K562 (cell line): ENCODE measurements at places on chromosomes 5 and 9. TPM values are rescaled to one million over a fixed set of nuclear protein-coding genes. Genes with fewer than 3 reads are reported as not detected.

URM1 gene
- polyA plus RNA-seq = 72.1 and 81.3 TPM in 2 replicates

NKD2 gene
- 0.09 TPM in 1 of 2 replicates, not detected in the other for polyA plus RNA-seq

GRCh38 chr5:119168401-119168800, 97.5 kb downstream of the DMXL1 start:
- no peaks in the 10 kb centered on the region for H3K4me1 ChIP-seq
- no peak for DNase-seq
- no peak overlapping the region for H3K27ac ChIP-seq
- H3K27me3 ChIP-seq = no peaks in the 10 kb centered on the region
- H3K4me3 ChIP-seq = no peak overlapping the region

PCDHA7 gene
- not detected in 2 replicates for polyA plus RNA-seq

OR1J2 gene
- polyA plus RNA-seq = not detected in 2 replicates

DNA sequence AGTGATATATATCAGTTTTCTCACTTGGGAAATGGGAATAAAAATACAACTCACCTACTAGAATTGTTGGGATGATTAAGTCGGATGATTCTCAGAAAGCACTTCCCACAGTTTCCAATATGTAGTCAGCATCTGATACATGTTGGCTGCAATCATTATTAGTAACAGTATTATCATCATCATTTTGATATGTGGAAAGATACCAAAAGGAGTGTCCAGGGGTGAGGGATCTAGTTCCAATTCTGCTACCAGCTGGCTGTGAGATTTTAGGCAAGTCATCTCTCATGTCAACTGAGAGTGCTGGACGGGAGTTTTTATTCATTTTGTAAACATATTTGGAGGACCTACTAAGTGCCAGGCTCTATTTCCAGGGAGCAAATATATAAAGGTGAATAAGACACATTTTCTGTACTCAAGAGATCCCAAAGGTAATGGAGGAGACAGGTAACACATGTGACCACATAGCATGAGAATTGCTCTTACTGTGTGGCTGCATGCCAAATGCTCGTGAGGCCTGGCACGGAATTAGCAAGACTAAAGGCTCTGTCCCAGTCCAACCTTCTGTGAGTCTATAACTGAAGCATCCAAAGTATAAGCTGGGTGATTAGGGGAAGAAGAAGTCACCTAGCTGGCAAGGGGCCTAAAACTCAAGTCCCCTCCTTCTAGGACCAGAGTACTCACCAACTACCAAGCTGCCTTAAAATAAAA, 83.0 kb downstream of the GRIA1 start:
- H3K27ac ChIP-seq = no peak overlapping the region
- no peaks in the 10 kb centered on the region for H3K4me1 ChIP-seq
- no peak overlapping the region for H3K4me3 ChIP-seq
- no peak for DNase-seq

DNA sequence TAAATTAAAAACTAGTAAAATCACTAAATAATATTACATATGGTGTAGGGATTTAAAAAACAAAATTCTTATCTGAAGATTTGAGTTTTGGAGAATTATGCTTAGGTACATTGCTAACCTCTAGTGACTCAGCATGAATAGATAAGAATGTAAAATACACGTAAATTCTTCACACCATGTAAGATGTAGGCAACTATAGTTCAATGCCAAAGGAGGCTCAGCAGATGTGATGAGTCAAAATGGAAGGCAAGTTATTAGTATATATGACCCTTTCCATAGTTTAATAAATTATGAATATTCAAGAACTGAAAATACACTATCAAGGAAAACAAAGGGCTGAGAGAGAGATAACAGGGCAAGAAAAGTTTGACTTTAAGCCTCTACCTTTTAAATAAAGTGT, 79.0 kb downstream of the MRPS30 start:
- no peaks in the 10 kb centered on the region for H3K4me1 ChIP-seq
- H3K27ac ChIP-seq = no peak overlapping the region
- no peaks in the 10 kb centered on the region for H3K36me3 ChIP-seq
- no peaks in the 10 kb centered on the region for H3K27me3 ChIP-seq
- DNase-seq = no peak

DNA sequence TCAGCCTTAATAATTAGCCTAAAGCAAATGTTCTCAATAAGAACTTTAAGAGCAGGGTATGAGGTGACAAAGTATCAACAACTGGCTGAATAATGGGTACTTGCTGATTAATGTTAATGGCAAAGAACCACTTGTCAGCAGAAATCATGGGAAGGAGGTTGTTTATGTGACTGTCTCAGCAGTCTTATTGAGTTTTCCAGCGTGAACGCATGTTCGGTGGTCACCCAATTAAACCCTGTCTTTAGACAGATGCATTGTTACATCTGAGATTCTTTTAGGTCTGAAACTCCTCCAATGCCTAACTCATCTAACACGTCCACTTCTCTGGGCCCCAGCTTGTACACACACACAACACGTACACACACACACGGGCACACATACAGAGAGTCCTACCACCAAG, 18.2 kb upstream of the TSSK1B start:
- DNase-seq = no peak
- no peaks in the 10 kb centered on the region; the same call in 2 of the 3 replicates for H3K27me3 ChIP-seq
- no peaks in the 10 kb centered on the region for H3K4me1 ChIP-seq

TLE4 gene
- polyA plus RNA-seq = 2.9 and 5.8 TPM in 2 replicates

- H3K27me3 ChIP-seq = no peaks in the 10 kb centered on the region
- peak; percentile 84 for DNase-seq
- H3K4me3 ChIP-seq = no peak overlapping the region
- peaks cover 24% of the 10 kb centered on the region for H3K4me1 ChIP-seq
Measured at GRCh38 chr9:124812441-124812876, 35.5 kb downstream of the OLFML2A start.

PCDHA10 gene
- polyA plus RNA-seq = not detected in 2 replicates

- no peaks in the 10 kb centered on the region for H3K27me3 ChIP-seq
- no peak for DNase-seq
- no peaks in the 10 kb centered on the region for H3K36me3 ChIP-seq
- no peak overlapping the region for H3K4me3 ChIP-seq
Measured at GRCh38 chr5:4924577-4924976, 215.6 kb upstream of the ADAMTS16 start.

- H3K27ac ChIP-seq = no peak overlapping the region
- no peaks in the 10 kb centered on the region for H3K36me3 ChIP-seq
- no peak overlapping the region for H3K4me3 ChIP-seq
- DNase-seq = no peak
Measured at GRCh38 chr9:91690540-91691249, 259.3 kb downstream of the ROR2 start.

IFNB1 gene
- not detected in 2 replicates for polyA plus RNA-seq

COL5A1 gene
- 0.04 TPM in 1 of 2 replicates, not detected in the other for polyA plus RNA-seq

DNA sequence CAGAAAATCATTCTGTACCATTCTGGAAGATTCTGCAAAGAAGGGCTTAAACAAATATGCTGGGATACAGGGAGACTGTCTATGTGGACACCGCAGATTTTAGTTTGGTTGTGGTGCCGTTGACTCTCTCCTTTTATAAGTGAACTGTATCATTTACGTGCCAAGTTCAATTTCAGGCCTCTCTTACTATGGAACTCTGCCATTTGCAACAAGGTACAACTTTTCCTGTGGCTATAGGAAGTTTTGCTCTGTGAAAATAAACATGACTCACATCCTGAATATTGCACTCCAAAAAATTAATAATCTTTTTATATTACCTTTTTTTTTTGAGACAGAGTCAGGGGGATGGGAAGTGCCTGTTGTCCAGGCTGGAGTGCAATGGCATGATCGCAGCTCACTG, 29.7 kb upstream of the CSNK1G3 start:
- H3K4me1 ChIP-seq = no peaks in the 10 kb centered on the region
- H3K4me3 ChIP-seq = no peak overlapping the region
- no peak overlapping the region for H3K27ac ChIP-seq
- no peaks in the 10 kb centered on the region; the same call in 1 of the 2 replicates for H3K27me3 ChIP-seq

GRCh38 chr5:83306572-83307241, 164.8 kb upstream of the VCAN start:
- no peaks in the 10 kb centered on the region for H3K4me1 ChIP-seq
- H3K36me3 ChIP-seq = no peaks in the 10 kb centered on the region
- H3K27ac ChIP-seq = no peak overlapping the region
- no peak for DNase-seq

DNA sequence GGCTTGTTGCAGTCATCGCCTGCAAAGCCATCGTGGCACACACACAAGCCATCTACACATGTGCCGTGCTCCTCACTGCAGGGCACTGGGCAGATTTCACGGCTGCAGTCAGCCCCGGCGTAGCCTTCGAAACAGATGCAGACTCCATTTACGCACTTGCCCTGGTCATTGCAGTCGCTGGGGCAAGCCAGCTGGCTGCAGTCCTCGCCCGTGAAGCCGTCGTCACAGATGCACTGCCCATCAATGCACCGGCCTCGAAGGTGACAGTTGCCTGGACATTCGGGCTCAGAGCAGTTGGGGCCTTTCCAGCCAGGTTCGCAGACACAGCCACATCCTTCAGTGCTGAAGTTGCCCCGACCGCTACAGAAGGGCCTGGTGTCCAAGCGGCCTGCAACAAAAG, 31.1 kb downstream of the TNC start:
- H3K27ac ChIP-seq = no peak overlapping the region
- DNase-seq = no peak
- H3K36me3 ChIP-seq = no peaks in the 10 kb centered on the region
- H3K27me3 ChIP-seq = peaks cover 22% of the 10 kb centered on the region
- no peaks in the 10 kb centered on the region for H3K4me1 ChIP-seq

DNA sequence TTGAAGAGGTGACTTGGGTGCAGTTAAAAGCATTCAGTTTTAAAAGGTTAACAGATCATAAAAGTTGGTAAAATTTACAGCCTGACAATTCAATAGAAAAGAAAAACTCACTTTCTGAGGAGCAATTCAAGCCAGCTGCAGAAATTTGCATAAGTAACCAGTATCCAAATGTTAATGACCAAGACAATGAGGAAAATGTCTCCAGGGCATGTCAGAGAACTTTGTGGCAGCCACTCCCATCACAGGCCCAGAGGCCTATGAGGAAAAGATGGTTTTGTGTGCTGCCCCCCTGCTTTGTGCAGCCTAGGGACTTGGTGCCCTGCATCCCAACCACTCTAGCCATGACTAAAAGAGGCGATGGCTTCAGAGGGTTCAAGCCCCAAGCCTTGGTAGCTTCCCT, 1406.5 kb upstream of the ACO1 start:
- no peak for DNase-seq
- H3K36me3 ChIP-seq = no peaks in the 10 kb centered on the region
- no peaks in the 10 kb centered on the region for H3K27me3 ChIP-seq
- no peak overlapping the region for H3K4me3 ChIP-seq
- H3K4me1 ChIP-seq = no peaks in the 10 kb centered on the region

CLK4 gene
- 11.9 and 14.6 TPM in 2 replicates for polyA plus RNA-seq

GRCh38 chr9:38138276-38138675, 69.2 kb upstream of the SHB start:
- no peaks in the 10 kb centered on the region for H3K4me1 ChIP-seq
- H3K27ac ChIP-seq = no peak overlapping the region
- H3K36me3 ChIP-seq = no peaks in the 10 kb centered on the region
- DNase-seq = no peak
- peaks cover 38% of the 10 kb centered on the region for H3K27me3 ChIP-seq

GRCh38 chr5:180791611-180792213, 10.9 kb downstream of the MGAT1 start:
- H3K36me3 ChIP-seq = peaks cover 60% of the 10 kb centered on the region
- no peak for DNase-seq
- H3K4me3 ChIP-seq = no peak overlapping the region
- H3K4me1 ChIP-seq = no peaks in the 10 kb centered on the region

IL9 gene
- not detected in 2 replicates for polyA plus RNA-seq

- no peaks in the 10 kb centered on the region for H3K27me3 ChIP-seq
- H3K4me3 ChIP-seq = no peak overlapping the region
- H3K4me1 ChIP-seq = no peaks in the 10 kb centered on the region
- H3K27ac ChIP-seq = no peak overlapping the region
Measured at GRCh38 chr5:13830536-13830935, 114.0 kb downstream of the DNAH5 start.

FAM153A gene
- polyA plus RNA-seq = not detected in 2 replicates

IGFBPL1 gene
- polyA plus RNA-seq = not detected in 2 replicates

- no peak overlapping the region for H3K4me3 ChIP-seq
- no peaks in the 10 kb centered on the region for H3K36me3 ChIP-seq
- H3K27me3 ChIP-seq = no peaks in the 10 kb centered on the region
- DNase-seq = no peak
- H3K27ac ChIP-seq = no peak overlapping the region
- no peaks in the 10 kb centered on the region for H3K4me1 ChIP-seq
Measured at GRCh38 chr5:103690676-103691075, 128.1 kb upstream of the NUDT12 start.

DNA sequence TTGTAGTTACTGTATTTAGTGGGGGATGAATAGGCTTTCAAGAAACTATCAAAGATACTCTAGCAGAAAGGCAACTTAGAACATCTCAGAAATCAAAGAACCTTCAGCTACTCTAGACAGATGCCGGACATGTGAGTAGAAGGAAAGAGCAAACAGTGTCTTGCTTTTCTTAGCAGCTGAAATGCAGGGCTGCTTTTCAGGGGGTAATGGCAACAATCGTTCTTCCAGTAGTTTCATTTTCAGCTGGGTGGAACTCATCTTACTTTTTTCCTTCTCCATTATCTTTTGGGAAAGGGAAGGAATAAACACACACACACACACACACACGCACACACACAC, 281.6 kb downstream of the CRB2 start:
- no peak for DNase-seq
- no peak overlapping the region for H3K27ac ChIP-seq
- no peaks in the 10 kb centered on the region for H3K27me3 ChIP-seq
- H3K4me1 ChIP-seq = peaks cover 2% of the 10 kb centered on the region; the same call in 2 of the 3 replicates
- H3K36me3 ChIP-seq = no peaks in the 10 kb centered on the region
